Astrocyte (in vitro differentiated cells and primary cell): ENCODE measurements at places on chromosomes 6 and 20. TPM values are rescaled to one million over a fixed set of nuclear protein-coding genes. Genes with fewer than 3 reads are reported as not detected.

PRKN gene
- total RNA-seq, result 1.3 and 1.5 TPM in 2 replicates

PCK1 gene
- total RNA-seq, result not detected in 2 replicates

KIFC1 gene
- 2.9 and 4.2 TPM in 2 replicates for total RNA-seq

TSHZ2 gene
- 0.72 and 1.2 TPM in 2 replicates for total RNA-seq

MAP1LC3A gene
- total RNA-seq, result 48.9 and 52.3 TPM in 2 replicates

PMEPA1 gene
- 49.4 and 65.1 TPM in 2 replicates for total RNA-seq

PAK5 gene
- total RNA-seq, result 0.16 and 0.19 TPM in 2 replicates

RAMACL gene
- total RNA-seq, result 1.2 and 1.3 TPM in 2 replicates

PNPLA1 gene
- total RNA-seq, result not detected in 2 replicates

TFAP2D gene
- not detected in 2 replicates for total RNA-seq

RBM24 gene
- total RNA-seq, result 18.2 and 22.7 TPM in 2 replicates

OLIG3 gene
- 0.14 TPM in 1 of 2 replicates, not detected in the other for total RNA-seq

HMGCLL1 gene
- 0.24 and 0.30 TPM in 2 replicates for total RNA-seq

HSPA1L gene
- 0.98 and 1.1 TPM in 2 replicates for total RNA-seq

COL19A1 gene
- 0.10 and 0.18 TPM in 2 replicates for total RNA-seq

NOTCH4 gene
- 0.57 and 0.60 TPM in 2 replicates for total RNA-seq

RNF39 gene
- total RNA-seq, result not detected in 2 replicates

CD24 gene
- 51.1 and 95.1 TPM in 2 replicates for total RNA-seq

SIRPB1 gene
- not detected in 2 replicates for total RNA-seq

COQ3 gene
- 3.7 and 5.0 TPM in 2 replicates for total RNA-seq

NUP43 gene
- 38.2 and 39.7 TPM in 2 replicates for total RNA-seq
